Progenitor cell of endocrine pancreas (in vitro differentiated cells): ENCODE measurements at places on chromosomes 4 and X. TPM values are rescaled to one million over a fixed set of nuclear protein-coding genes. Genes with fewer than 3 reads are reported as not detected.

The KIT gene
- 20.7 and 20.9 TPM in 2 replicates for total RNA-seq

The PAGE2B gene
- not detected in 2 replicates for total RNA-seq

The GRID2 gene
- 0.18 and 0.69 TPM in 2 replicates for total RNA-seq

The SLC10A4 gene
- total RNA-seq, result 2.5 and 2.7 TPM in 2 replicates

The FGA gene
- 13.5 and 18.2 TPM in 2 replicates for total RNA-seq

The GATA1 gene
- total RNA-seq, result not detected in 2 replicates

The CFAP99 gene
- total RNA-seq, result not detected in 2 replicates

The PPP2R2C gene
- total RNA-seq, result 0.19 and 0.29 TPM in 2 replicates

The RAB40AL gene
- 1.1 and 2.2 TPM in 2 replicates for total RNA-seq

The ZNF518B gene
- total RNA-seq, result 52.0 and 55.0 TPM in 2 replicates

The WDR13 gene
- 103 and 112 TPM in 2 replicates for total RNA-seq

The DUSP21 gene
- not detected in 2 replicates for total RNA-seq

GRCh38 chr4:185559915-185560281 lies 24.6 kb upstream of the PDLIM3 start:
- DNase-seq, result peak; percentile 12

- DNase-seq, result no peak
These were observed 444.4 kb downstream of the GABRG1 start for GRCh38 chr4:45679411-45679810.

GRCh38 chrX:17214962-17215361 lies 160.0 kb upstream of the NHS start:
- DNase-seq, result no peak

GRCh38 chr4:37381040-37381668 lies 136.6 kb downstream of the NWD2 start:
- no peak for DNase-seq

DNA sequence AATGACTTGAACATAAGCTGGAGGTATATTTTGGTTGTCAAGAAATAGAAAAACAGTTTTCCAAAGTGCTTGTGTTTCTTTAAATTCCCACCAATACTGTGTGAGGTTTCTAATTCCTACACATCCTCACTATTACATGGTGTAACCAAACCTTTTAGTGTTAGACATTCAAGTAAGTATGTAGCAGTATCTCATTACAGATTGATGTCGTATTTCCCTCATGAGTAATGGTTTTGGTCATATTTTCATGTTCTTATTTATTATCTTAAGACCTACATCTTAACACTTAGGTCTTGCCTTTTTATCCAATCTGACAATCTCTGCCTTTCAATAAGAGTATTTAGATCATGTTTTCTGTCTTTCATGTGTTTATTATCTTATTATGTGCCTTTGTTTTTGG lies 253.7 kb upstream of the ANXA10 start:
- DNase-seq, result no peak

GRCh38 chrX:23633834-23634580 lies 33.3 kb upstream of the PRDX4 start:
- no peak for DNase-seq

DNA sequence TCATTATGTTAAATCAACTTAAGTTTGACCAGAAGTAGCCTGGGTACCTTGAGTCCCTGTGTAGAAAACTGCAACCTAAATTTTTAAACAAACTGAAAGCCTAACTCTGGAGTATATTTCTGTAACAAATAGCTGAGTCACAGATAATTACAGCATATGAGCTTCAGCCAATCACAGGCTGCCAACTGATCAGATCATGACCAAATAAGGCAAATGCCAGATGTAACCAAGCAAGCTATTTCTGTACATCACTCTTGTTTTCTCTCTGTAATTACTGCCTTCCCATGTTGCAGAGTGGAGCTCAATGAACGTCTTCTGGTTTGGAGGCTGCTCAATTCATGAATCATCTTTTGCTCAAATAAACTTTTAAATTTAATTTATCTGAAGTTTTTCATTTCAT lies 980.9 kb upstream of the DIAPH2 start:
- DNase-seq, result no peak

- no peak for DNase-seq
These were observed 183.4 kb downstream of the SPRY1 start for GRCh38 chr4:123579961-123580360.

- DNase-seq, result no peak
These were observed 134.2 kb downstream of the GALNTL6 start for GRCh38 chr4:171947400-171947799.

DNA sequence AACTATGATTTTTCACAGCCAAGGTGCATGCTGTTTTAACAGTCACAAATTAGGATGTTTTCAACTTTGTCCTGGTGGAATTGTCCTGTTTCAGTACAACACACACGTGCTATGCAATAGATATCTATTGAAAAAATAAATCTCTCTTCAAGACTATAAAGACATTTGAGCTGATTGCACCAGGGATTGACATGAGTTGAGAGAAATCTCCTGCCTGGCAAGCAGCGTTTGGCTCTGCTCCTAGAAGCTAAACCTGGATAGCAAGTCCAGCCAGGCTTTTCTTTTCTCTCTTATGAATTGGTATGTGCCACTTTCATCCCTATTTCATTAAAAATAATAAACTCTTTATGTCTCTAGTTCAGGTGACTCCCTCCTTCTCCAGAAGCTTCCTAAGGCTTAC lies 16.6 kb upstream of the NPNT start:
- DNase-seq, result no peak

GRCh38 chr4:7850489-7850888 lies 89.2 kb downstream of the AFAP1 start:
- no peak for DNase-seq

DNA sequence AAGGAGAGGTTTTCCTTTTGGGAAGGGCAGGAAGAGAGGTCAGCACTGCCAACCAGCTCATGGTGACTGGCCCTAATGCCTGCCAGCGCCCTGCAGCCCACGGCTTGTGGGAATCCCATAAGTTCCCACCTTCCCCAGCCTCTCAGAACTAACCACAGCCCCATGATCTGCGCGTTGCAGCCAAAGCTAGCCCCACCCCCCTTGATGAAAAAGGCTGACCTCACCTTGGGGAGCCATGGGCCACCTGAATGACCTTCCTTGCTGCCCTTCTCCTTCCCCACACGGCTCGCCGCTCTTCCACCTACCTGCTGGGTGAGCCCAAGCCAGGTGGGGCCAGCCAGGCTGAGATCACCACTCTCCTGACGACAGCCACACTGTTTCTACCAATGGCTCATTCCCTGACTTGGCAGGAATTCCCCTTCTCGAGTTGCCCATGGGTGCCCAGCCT lies 3.9 kb upstream of the ELF4 start:
- no peak for DNase-seq

- no peak for DNase-seq
These were observed 176.6 kb downstream of the NR3C2 start for GRCh38 chr4:148265627-148266026.

DNA sequence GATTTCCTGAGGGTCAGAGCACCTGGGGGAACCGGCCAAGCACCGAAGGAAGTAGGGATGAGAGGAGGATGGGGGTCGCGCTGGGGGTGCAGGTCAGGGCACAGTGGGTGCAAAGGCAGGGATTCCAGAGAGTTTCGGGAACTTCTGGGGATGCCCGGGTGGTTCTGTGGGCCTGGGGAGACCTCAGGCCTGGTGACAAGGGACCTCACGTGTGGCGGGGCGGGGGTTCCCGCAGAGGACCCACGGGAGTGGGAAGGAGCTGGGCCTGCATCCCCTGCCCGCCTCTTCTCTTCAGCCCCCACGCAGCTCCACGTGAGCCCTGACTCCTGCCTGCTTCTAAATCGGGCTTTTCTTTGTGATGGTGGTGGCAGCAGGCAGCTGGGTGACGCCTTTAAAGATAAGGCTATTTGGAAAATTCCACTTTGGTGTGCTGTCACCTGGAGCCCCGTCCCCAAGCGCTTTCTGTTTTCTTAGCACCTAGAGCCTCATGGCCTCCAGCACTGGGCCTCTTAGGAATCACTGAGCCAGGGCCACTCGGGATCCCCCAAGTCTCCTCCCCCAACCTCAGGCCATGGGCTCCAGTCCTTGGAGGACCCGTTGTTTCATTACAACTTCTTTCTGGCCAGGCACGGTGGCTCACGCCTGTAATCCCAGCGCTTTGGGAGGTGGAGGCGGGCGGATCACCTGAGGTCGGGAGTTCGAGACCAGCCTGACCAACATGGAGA lies 7.1 kb upstream of the TBC1D14 start:
- no peak for DNase-seq

- no peak for DNase-seq
These were observed 4.7 kb upstream of the SYP start for GRCh38 chrX:49204709-49205108.

DNA sequence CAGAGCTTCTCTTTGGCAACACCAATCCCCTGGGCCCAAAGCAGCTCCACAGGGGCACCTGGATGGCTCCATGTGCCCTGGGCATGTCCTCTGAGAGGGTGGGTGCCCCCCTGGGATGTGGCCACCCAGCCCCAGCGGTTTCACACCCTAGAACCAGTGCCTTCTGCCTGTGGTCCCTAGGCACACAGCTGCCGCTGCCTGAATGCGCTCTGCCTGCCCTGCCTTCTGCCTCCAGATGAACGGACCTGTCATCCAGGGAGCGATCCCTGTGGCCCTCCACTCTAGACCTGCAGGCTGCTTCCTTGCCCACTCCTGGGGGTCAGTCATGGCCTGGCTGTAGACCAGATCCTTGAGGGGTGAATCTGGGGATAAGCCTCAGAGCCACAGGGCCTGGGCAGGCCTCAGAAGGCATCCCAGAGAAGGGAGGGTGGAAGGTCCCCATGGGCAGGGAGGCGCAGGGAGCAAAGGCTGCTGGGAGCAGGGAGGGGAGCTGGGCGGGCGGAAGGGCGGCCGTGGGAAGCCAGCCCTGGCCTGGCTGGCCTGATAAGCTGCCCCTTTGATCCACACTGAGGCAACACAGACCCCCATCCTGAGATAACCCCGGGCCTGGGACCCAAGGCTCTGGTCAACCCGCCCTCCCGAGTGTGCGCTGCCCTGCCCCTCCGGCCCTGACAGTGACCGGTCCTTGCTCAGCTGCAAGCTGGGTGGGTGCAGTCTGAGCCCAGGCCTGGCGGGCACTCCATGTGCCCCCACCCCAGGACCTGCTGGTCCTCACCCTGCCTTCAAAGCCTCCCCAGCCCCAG lies 8.1 kb upstream of the FGFR3 start:
- no peak for DNase-seq

GRCh38 chr4:40629401-40630334 lies at the start of gene RBM47:
Gene RBM47, minus strand, starts transcription at chr4:40629864. Its CDS starts 190,971 bp downstream, at chr4:40438893.
- DNase-seq, result peak; percentile 52

GRCh38 chrX:10109695-10110094 lies 47.1 kb upstream of the CLCN4 start:
- no peak for DNase-seq

DNA sequence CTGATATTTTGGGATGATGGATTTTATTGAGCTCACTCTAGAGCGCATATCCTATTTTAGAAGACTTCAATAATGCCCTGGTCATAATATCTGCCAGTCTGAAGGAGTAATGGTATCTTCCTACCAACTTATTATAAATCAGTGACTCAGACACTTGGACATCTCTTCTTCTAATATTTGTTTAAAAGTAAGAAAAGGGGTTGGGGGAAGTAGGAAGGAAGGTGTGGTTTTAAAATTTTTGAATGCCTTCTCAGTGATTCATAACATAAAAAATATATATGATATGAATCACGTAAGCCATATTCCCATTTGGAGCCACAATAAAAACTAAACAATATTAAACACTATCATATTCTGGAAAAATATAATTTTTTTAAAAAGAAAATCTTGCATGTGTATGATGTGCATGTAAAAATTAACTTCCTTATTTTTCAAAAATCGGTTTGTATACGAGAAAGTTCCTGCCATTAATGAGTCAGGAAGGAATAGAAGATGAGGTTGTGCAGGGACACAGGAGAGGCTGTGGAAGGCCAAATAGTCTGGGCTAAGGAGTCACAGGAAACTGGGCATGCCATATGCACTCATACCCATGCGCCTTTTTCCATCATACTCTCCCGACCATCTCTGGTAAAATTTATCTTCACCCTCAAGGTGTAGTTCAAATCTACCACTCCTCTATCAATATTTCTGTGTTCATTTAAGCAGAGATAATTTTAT lies 286.5 kb downstream of the EPHA5 start:
- DNase-seq, result no peak

DNA sequence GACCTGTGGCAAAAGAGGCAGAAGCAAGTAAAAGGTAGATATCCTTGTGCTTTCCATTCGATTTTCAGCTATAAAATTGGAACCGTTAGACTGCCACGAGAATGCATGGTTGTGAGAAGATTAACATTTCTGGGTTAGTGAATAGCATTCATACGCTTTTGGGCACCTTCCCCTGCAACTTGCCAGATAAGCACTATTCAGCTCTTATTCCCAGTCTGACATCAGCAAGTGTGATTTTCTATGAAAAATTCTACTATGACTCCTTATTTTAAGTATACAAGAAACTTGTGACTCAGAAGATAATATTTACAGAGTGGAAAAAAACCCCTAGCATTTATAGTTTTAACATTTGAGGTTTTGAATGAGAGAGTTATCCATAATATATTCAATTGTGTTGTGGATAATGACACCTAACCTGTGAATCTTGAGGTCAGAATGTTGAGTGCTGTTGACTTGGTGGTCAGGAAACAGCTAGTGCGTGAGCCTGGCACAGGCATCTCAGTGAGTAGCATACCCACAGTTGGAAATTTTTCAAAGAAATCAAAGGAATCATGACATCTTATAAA lies 3.9 kb downstream of the FGB start:
- no peak for DNase-seq

GRCh38 chrX:149453906-149454822 lies 50.9 kb downstream of the IDS start:
- DNase-seq, result no peak

DNA sequence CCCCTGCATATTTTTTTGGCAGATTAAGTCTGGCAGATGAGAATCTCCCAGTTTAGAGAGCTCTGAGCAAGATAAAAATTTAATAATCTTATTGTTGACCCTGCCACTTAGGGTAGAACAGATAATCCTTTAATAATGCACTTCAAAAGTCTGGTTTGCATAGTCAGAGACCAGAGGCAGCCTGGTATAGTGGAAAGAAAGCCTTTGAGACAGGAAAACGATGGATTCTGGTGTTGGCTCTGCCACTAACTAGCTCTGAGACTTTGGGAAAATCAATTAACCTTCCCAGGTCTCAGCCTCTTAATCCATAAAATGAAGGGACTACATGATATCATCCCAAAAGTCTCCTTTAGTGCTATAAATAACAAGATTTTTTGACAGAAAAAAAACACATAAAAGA lies 824.5 kb downstream of the STIM2 start:
- no peak for DNase-seq

DNA sequence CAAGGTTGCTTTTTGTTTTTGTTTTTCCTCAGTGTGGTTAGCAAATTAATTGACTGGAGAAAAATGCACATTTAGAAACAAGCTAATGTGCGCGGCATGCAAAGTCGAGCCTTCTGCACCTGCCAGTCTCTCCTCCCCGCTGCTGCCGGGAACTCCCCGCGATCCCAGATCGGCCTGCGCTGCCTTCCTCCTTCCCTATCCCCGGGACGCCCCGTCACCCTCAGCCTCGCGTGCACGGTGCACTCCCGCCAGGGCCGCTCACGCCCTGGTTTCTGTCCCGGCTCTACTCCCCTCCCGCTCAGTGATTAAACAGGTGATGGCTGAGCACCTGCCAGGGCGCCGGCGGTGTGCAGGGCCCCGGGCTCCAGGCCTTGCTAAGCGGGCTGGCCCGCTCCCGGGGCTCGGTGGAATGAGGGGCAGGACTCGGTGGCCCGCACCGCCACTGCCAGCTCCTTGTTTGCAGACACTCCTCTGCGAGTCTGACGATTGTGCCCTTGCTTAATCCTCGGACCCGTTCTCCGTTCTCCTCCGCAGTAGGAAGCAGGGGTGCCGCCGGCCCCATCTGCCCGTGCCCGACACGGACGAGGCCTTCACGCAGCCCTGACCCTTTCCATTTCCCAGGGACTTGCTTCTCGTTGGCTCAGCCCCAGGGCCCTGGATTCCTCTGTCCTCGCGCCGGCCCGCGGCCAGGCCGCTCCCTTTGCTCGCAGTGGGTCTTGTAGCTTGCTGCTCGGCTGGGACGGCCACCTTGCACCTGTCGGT lies 143.4 kb downstream of the TRIML1 start:
- peak; percentile 25 for DNase-seq
